ENCODE measurements at places on chromosomes 7 and 10.

GRCh38 chr10:25683344-25683743, 250.7 kb upstream of the MYO3A start:
- no peak for DNase-seq

DNA sequence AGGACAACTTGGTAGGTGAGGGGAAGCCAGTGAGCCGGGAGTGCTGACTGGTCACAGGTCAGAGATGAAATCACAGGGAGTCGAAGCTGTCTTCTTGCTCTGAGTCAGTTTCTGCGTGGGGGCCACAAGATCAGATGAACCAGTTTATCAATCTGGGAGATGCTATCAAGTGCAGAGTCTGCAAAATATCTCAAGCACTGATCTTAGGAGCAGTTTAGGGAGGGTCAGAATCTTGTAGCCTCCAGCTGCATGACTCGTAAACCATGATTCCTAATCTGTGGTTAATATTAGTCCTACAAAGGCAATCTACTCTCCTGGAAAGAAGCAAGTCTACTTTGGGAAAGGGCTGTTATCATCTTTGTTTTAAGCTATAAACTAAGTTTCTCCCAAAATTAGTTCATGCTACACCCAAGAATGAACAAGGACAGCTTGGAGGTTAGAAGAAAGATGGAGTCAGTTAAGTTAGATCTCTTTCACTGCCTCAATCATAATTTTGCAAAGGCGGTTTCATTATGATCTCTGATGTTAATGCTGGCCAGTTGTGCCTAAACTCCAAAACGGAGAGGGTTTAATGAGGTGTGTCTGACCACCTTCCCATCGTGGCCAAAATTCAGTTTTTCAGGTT, 8.4 kb upstream of the LMOD2 start:
- no peak for DNase-seq

DNA sequence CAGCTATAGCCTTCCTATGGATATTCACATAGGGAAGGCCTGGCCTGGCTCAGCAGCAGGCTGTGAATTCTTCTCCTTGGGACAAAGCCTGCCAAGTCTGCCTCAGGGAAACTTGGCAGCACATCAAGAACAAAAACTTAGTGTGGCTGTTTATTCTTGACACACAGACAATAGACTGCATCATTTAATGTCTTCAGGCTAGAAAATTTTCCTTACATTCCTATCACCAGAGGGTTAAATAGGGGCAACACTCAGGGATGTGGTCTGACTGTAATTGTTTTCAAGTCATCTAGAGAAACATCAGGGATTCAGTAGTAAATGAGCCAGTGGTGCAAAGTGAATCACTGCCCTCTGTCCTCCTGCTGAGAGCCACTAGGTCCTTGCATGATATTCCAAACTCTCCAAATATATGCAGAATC, 137.3 kb downstream of the SEMA3C start:
- DNase-seq: no peak

- DNase-seq: no peak
Measured at GRCh38 chr10:86048571-86048970, 318.0 kb downstream of the GRID1 start.

GRCh38 chr7:104629408-104629807, 301.0 kb downstream of the LHFPL3 start:
- no peak for DNase-seq

- DNase-seq: no peak
Measured at GRCh38 chr10:87632454-87632853, 27.2 kb upstream of the PAPSS2 start.

- DNase-seq: no peak
Measured at GRCh38 chr7:157437519-157438061, 100.8 kb downstream of the DNAJB6 start.

DNA sequence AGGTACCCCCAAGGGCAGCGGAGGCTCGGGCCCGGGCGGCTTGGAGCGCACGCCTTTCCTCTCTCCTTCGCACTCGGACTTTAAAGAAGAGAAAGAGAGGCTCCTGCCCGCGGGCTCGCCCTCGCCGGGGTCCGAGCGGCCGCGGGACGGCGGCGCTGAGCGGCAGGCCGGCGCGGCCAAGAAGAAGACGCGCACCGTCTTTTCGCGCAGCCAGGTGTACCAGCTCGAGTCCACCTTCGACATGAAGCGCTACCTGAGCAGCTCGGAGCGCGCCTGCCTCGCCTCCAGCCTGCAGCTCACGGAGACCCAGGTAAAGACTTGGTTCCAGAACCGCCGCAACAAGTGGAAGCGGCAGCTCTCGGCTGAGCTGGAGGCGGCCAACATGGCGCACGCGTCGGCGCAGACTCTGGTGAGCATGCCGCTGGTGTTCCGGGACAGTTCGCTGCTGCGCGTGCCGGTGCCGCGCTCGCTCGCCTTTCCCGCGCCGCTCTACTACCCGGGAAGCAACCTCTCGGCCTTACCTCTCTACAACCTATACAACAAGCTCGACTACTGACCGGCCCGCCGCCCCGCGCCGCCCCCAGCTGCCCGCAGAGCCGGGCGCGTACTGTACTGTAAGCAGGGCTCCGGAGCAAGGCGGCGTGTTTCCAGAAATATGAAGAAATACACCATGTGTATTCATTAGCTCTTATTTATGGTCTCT, 1.8 kb downstream of the HMX2 start:
- no peak for DNase-seq

DNA sequence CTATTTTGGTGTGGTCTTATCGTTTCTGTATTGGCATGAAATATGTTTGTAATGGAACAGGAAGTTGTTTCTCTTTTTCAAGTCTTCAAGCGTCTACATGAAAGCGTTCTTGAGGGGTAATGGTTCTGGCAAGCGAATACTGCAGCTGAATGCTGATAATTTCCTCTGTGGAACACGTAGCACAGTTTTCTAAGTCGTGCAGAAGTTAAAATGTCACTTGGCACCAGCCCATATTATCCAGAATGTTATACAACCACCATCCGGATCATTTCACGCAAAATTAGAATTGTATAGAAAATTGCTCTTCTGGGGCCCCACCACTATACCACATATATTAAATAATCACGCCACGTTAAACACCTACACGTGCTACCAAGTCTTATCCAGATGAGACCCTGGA, 354.3 kb downstream of the CALN1 start:
- no peak for DNase-seq

DNA sequence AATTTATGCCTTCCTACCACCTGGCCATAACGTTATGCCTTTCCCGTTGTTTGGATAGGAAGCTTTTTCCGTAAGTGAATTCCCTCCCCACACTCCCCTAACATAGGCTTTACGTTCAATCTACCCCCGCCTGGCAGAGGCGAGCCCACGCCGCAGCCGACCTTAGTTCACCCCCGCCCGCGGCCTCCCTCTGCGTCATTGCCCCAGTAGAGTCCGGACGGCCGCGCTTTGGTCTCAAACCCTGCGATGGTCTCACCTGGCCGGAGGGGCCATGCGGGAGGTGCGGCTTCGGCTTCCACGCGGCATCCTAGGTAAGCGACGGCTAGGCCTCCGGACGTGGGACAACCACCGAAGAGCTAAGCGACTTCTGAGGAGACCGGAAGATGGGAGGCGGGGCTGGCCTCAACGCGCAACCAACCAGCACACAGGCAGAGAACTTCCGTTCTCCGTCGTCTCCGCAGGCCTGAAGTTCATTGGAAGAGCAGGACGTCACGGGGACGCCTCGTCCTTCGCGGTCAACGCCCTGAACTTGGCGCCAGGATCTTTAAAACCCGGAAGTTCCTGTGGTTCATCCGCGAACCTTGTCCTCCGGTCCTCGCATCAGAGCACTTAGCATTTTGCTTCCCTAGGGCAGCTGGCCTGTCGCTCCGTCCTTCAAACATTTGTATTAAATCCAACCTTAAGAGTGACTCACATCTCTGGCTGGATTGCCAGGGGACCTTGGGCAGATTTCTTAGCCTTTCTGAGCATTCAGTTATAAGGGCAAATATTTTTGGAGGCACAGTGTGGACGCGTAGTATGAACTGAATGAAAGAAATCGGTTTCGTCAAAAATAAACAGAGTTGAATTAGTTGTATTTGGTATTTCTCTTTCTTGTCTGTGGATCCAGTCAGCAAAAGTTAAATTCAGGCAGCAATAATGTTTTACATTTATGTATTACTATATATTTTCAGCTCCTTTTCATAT, at the start of gene CHCHD2:
CHCHD2 (minus strand) TSS at position 369 of the 966 bp plus-strand sequence; CDS start at position 306, 63 bp downstream.
- DNase-seq: peak; percentile 94

GRCh38 chr10:50605269-50605950, 18.3 kb downstream of the SGMS1 start:
- no peak for DNase-seq

- DNase-seq: no peak
Measured at GRCh38 chr7:114217026-114217806, 197.4 kb upstream of the FOXP2 start.

GRCh38 chr10:112361951-112362751, 11.8 kb upstream of the ACSL5 start:
- no peak for DNase-seq

DNA sequence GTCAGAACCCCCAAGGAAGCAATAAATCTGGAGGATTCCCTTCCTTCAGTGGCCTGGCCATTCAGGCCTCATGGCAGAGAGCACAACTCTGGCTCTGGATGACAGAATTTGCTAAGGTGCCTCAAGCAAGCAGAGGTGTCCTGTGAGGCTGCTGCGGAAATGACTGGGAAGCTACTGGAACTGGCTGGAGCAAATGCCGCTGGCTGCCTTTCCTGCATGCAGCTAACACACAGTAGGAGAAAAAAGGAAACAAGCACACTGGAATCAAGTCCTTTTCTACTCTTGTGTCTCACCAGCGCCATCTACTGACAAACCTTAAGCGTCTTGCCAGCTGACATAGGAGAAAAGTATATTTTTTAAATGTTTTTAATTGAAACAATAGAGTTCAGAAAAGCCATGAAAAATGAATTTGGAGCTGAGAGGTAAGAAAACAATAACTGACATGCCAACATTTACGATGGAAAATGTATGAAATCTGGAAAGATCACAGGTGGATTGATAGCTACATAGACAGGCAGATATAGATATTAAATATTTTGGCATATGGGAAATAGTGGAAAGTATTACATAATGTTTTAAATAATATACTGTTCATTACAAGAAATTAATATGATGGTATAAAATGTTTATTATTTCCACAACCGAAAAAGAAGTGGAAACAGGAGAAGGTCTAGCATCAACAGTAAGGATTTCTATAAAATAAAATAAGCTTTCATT, 951.6 kb downstream of the ANKRD7 start:
- no peak for DNase-seq

- no peak for DNase-seq
Measured at GRCh38 chr7:143492043-143492471, 14.4 kb downstream of the TAS2R41 start.

- DNase-seq: no peak
Measured at GRCh38 chr10:35074266-35074665, 15.9 kb downstream of the CUL2 start.

GRCh38 chr7:6026820-6027311, 4.3 kb upstream of the ANKRD61 start:
- DNase-seq: no peak

- no peak for DNase-seq
Measured at GRCh38 chr7:50745336-50745735, 37.4 kb downstream of the GRB10 start.

DNA sequence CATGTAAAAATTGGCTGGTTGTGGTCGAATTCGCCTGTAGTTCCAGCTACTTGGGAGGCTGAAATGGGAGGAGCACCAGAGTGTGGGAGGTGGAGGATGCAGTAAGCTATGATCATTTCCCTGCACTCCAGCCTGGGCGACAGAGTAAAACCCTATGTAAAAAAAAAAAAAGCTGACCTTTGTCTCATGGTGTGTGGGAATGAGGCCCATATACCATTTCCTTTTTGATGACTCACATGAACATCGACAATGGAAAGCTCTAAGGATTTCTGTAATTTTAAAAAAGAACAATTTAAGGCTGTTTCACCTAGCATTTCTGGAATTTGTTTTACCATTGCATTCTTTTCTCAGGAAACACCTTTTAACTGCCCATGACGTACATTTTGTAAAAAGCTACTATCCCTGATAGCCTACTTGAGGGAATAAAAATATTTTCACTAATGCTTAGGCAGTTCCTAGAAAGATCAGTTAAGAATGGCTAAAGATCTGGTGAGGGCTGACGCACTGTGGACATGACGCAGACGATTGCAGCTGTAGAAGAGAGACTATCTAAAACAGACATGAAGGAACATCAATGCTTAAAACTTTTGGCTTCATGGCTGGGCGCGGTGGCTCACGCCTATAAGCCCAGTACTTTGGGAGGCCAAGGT, 400.6 kb upstream of the IGFBP3 start:
- DNase-seq: no peak

GRCh38 chr7:47452295-47452694, 129.6 kb downstream of the TNS3 start:
- no peak for DNase-seq

GRCh38 chr10:624605-625332, 64.7 kb downstream of the DIP2C start:
- no peak for DNase-seq

GRCh38 chr10:122033224-122033926, 44.4 kb downstream of the TACC2 start:
- no peak for DNase-seq

- no peak for DNase-seq
Measured at GRCh38 chr10:126804396-126804795, 100.8 kb upstream of the DOCK1 start.

GRCh38 chr10:78937393-78937792, 131.4 kb upstream of the ZMIZ1 start:
- DNase-seq: no peak

GRCh38 chr7:79290841-79291497, 162.5 kb downstream of the MAGI2 start:
- no peak for DNase-seq

DNA sequence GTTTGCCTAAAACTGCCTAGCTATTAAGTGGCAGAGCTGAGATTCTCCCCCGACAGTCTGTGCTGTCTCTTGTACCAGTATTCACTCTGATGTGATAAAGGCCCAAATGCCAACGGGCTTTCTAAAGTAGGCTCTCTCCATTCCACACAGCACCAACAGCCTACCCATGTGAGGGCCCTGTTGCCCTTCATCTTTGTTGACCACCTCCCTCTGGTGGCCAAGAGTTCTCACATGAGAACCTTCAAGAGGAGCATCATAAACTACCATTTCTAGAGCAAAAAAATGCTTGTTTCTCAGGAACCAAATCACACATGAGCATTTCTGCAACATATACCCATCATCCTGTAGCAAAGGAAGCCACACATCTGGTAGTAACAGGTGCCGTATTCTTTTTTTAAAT, 185.8 kb downstream of the GRM8 start:
- no peak for DNase-seq

DNA sequence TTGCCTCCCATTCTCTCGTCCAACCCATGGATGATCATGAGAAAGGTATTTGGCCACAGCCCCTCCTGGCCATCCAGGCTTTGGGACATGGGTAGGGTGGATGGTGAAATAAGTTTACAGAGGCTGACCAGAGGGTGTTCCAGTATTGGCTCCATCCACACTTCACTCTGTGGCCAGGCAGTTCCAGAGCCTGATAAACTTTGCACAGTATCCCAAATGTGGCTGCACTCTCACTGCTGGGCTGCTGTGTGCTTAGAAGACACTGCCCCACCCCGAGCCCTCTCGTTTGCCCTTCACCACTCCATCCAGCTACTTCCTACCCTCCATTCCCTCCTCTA, 72.0 kb upstream of the ZMIZ1 start:
- DNase-seq: no peak

GRCh38 chr7:42831718-42832522, 80.0 kb downstream of the C7orf25 start:
- peak; percentile 72 for DNase-seq
